Activated T-cell treated with anti-CD3 and anti-CD28 coated beads, Interleukin-2, amount 50 U/mL, for 72 hours (primary cell): ENCODE measurements at places on chromosomes 3 and 15. TPM values are rescaled to one million over a fixed set of nuclear protein-coding genes. Genes with fewer than 3 reads are reported as not detected.

The ZNF860 gene
- 0.14 TPM for total RNA-seq

The CCDC9B gene
- total RNA-seq, result 1.0 TPM

The EFCC1 gene
- 0.26 TPM for total RNA-seq

The LRRC15 gene
- total RNA-seq, result not detected

GRCh38 chr15:54707805-54708752 lies 488.7 kb downstream of the RSL24D1 start:
- no peaks in the 10 kb centered on the region for H3K27me3 ChIP-seq
- no peak for DNase-seq
- H3K4me1 ChIP-seq, result no peaks in the 10 kb centered on the region
- H3K27ac ChIP-seq, result no peak overlapping the region
- no peak overlapping the region for H3K4me3 ChIP-seq

- H3K36me3 ChIP-seq, result peaks cover 2% of the 10 kb centered on the region
- H3K4me3 ChIP-seq, result no peak overlapping the region
- no peaks in the 10 kb centered on the region for H3K27me3 ChIP-seq
- no peak overlapping the region for H3K27ac ChIP-seq
- DNase-seq, result no peak
These were observed 31.2 kb downstream of the C3orf20 start for GRCh38 chr3:14706096-14706495.

DNA sequence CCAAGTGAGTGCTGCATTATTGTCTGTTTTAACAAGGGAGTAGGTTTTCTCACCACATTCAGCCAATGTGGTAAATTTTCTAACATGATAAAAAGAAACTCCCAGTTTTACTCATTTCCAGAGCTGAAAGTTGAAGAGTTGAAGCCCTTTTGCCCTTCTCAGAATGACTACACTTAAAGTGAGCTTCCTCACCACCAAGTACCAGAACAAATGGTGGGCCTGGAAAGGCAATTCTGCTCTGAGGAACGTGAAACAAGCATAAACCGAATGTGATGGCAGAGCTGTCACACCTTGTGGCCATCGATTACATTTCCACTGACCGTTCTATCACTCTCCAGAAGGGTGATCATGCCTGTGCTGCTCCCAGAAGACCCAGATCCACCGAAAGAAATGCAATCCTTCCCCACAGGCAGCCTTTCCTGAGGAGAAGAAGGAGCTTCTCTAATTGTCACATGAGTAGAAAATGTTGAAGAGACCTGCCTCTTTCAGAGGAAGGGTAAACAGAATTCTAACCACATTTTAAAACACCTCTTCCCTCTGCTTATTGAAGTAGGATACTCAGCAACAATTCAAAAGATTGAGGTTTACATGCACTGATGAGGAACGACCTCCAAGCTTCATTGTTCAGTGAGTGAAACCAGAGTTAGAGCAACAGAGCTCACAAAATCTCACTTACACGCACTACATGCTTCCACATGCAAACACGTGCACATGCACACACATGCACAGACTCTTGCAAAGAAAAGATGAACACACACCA lies 21.4 kb upstream of the CCR9 start:
- no peak overlapping the region for H3K4me3 ChIP-seq
- peaks cover 84% of the 10 kb centered on the region for H3K27me3 ChIP-seq
- no peak overlapping the region for H3K27ac ChIP-seq
- H3K4me1 ChIP-seq, result peaks cover 57% of the 10 kb centered on the region
- peaks cover 14% of the 10 kb centered on the region for H3K36me3 ChIP-seq
- peak; percentile 45 for DNase-seq

GRCh38 chr15:50876260-50876988 lies 32.1 kb upstream of the AP4E1 start:
- peak overlapping the region; percentile 81 for H3K4me3 ChIP-seq
- H3K27me3 ChIP-seq, result peaks cover 21% of the 10 kb centered on the region
- peaks cover 2% of the 10 kb centered on the region for H3K36me3 ChIP-seq

DNA sequence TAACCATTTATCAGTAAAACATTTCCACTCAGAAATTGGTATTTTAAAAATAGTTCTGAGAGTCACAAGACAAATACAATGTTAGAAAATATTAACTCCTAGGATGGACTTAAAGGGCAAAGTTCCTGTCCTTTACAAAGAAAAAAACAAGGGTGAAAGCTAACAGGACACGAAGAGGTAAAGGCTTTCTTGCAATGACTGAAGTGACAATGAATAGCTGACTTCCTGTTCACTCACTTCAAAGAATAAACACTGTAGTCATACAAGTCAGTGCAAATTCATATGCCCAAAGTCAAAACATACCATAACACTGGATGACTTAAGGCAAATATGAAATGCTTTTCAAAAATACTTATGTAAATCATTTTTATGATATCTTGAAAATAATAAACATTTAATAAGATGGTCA lies 1389.8 kb upstream of the ALCAM start:
- no peak overlapping the region for H3K4me3 ChIP-seq
- DNase-seq, result no peak
- H3K27me3 ChIP-seq, result no peaks in the 10 kb centered on the region

DNA sequence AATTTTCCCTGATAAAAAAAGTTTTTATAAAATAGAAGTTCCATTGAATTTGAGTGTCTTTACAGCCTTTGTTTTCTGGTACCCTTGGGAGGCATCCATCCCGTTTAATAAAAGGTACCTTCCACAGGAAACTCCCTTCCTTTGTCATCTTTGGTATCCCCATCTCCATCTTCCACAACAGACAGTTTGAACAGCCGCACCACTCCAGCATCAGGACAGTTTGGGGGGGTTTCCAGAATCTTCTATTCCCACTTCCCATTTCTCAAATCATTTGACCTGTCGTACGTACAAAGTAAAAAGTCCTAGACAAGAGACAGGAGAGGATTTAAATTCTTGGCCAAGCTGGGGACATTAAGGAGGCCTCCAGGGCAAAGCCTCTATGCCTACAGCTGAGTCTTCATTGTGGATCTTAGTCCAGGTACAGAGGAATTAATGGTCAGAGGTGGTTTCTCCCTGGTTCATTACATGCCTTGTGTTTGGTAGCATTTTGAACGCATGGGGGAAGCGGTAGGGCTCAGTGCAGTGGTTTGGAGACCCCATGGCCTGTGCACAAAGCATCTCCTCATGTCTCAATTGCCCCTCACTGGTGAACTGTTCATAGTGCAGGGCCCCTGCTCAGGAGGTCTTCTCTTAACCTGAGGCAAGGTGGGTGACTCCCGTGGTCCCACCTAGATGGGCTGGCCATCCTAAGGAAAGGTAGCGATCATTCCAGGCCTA lies 19.4 kb upstream of the BCL2A1 start:
- no peaks in the 10 kb centered on the region for H3K27me3 ChIP-seq
- peaks cover 5% of the 10 kb centered on the region for H3K4me1 ChIP-seq
- no peaks in the 10 kb centered on the region for H3K36me3 ChIP-seq
- no peak overlapping the region for H3K4me3 ChIP-seq
- H3K27ac ChIP-seq, result no peak overlapping the region

- H3K27ac ChIP-seq, result no peak overlapping the region
- no peak for DNase-seq
- H3K4me1 ChIP-seq, result no peaks in the 10 kb centered on the region
- H3K27me3 ChIP-seq, result no peaks in the 10 kb centered on the region
These were observed 291.0 kb downstream of the TBL1XR1 start for GRCh38 chr3:176906046-176906905.

DNA sequence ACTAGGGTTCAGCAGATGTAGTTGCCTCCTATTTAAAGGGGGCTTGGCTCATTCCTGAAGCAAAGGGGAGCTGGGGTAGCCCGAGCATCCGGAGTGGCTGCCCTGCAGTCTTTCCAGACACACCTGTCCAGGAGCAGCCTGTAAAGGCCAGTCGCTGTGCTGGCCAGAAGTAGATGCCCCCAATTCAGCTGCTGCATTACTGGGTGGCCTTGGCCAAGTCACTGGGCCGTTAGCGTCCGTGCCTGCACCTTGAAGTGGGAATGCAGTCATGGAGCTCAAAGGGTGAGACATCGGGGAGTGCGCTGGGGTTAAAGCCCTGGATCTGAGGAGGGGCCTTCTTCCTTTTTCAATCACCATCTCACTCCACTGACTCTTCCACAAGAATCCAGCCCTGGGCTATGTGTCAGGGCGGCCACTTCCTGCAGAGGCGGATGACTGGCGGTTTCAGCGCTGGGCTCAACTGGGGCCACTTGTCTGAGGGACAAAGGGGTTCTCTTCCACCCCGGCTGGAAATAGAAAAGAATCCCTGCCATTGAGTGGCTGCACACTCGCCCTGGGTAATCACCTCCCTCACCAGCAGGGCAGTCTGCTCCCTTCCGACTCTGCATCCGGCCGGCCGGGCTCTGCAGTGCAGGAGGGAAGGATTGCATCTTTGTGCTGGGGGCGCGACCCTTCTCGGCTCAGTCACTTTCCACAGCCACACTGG lies 11.8 kb downstream of the ALDH1A3 start:
- peaks cover 50% of the 10 kb centered on the region for H3K27me3 ChIP-seq
- no peak overlapping the region for H3K4me3 ChIP-seq
- no peak overlapping the region for H3K27ac ChIP-seq
- no peak for DNase-seq
- H3K4me1 ChIP-seq, result no peaks in the 10 kb centered on the region

GRCh38 chr3:190941694-190942260 lies 79.3 kb upstream of the GMNC start:
- no peaks in the 10 kb centered on the region for H3K36me3 ChIP-seq
- no peaks in the 10 kb centered on the region for H3K27me3 ChIP-seq
- no peaks in the 10 kb centered on the region for H3K4me1 ChIP-seq
- no peak overlapping the region for H3K27ac ChIP-seq

- H3K27me3 ChIP-seq, result no peaks in the 10 kb centered on the region
- H3K27ac ChIP-seq, result no peak overlapping the region
- no peak for DNase-seq
- no peaks in the 10 kb centered on the region for H3K4me1 ChIP-seq
These were observed 98.6 kb downstream of the MYRIP start for GRCh38 chr3:39907981-39908380.
